ENCODE measurements at places on chromosomes 6 and 20.

GRCh38 chr6:98463038-98464000, 371.1 kb upstream of the POU3F2 start:
- no peaks in the 10 kb centered on the region for H3K36me3 ChIP-seq
- DNase-seq = no peak
- no peak overlapping the region for H3K4me3 ChIP-seq
- no peak overlapping the region for H3K27ac ChIP-seq
- no peaks in the 10 kb centered on the region for H3K4me1 ChIP-seq
- H3K27me3 ChIP-seq = no peaks in the 10 kb centered on the region

GRCh38 chr6:116922853-116923548, 46.0 kb downstream of the RFX6 start:
- no peak overlapping the region for H3K27ac ChIP-seq
- no peaks in the 10 kb centered on the region for H3K4me1 ChIP-seq
- no peaks in the 10 kb centered on the region for H3K36me3 ChIP-seq
- H3K4me3 ChIP-seq = no peak overlapping the region
- no peaks in the 10 kb centered on the region for H3K27me3 ChIP-seq

- H3K4me1 ChIP-seq = peaks cover 20% of the 10 kb centered on the region
- peak overlapping the region; percentile 39 for H3K27ac ChIP-seq
- peaks cover 2% of the 10 kb centered on the region for H3K27me3 ChIP-seq
- H3K4me3 ChIP-seq = no peak overlapping the region
Measured at GRCh38 chr6:33577106-33577535, 3.0 kb downstream of the BAK1 start.

- H3K27me3 ChIP-seq = no peaks in the 10 kb centered on the region
- no peaks in the 10 kb centered on the region for H3K4me1 ChIP-seq
- no peaks in the 10 kb centered on the region for H3K36me3 ChIP-seq
- no peak overlapping the region for H3K4me3 ChIP-seq
Measured at GRCh38 chr20:7015257-7015656, 247.8 kb downstream of the BMP2 start.

DNA sequence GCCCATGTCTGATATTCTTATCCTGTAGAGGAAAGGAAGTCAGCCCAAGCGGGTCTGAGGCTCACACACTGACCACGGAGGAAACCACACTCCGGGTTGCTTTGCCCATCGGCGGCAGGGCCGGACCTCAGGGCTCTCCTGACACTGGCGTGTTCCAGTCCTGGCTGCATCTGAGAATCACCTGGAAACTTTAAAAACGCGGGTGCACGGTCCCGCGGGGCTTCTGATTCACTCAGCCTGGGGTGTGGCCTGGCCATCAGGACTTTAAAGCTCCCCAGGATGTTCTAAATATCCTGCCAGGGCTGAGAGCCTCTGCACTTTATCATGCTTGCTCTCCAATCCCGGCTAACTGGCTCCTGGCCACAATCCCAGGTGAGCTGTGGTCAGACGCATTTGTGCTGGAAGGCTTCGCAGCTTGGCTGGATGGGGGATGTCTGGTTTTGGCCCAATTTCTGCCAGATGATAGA, 47.7 kb upstream of the DACT2 start:
- H3K4me3 ChIP-seq = peak overlapping the region; percentile 31
- peaks cover 26% of the 10 kb centered on the region for H3K4me1 ChIP-seq
- H3K27me3 ChIP-seq = peaks cover 8% of the 10 kb centered on the region
- DNase-seq = no peak
- no peaks in the 10 kb centered on the region for H3K36me3 ChIP-seq

DNA sequence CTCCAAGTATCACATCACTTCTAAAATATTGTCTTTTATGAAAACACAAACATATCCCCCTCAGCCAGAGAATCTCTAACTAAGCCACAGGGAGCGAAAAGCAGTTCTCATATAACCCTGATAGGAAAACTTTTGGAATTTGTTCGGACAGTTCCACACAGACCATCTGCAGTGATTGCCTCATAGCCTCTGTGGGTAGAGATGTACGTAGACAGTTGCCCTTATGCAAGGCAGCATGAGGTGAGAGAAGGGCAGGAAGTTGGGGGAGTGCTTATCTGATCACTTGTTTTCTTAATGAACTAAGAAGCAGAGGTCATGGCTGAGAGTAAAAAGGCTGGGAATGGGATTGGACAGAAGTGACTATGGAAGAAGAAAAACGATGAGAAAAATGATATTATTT, 39.6 kb downstream of the SLC23A2 start:
- peak overlapping the region; percentile 90 for H3K27ac ChIP-seq
- H3K4me3 ChIP-seq = peak overlapping the region; percentile 23
- peak; percentile 41 for DNase-seq
- H3K27me3 ChIP-seq = peaks cover 3% of the 10 kb centered on the region
- peaks cover 19% of the 10 kb centered on the region for H3K4me1 ChIP-seq

Data from immature natural killer cell (primary cell).